ENCODE measurements at places on chromosomes 2 and 18.

DNA sequence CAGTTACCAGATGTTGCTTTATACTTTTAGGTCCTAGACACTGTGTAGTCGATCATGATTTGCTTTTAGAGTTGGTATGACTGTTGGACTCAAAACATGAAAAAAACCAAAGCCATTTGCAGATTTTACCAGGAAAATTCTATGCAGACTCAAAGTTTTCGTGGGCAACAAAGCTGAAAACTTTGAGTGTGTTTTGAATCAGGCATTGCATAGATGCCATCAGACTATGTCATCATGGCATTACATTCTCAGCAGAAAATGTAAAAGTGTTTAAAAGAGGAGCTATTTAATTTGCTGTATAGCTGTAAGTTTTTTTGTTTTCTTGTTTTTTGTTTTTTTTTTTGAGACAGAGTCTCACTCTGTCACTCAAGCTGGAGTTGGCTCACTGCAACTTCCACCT, 43.5 kb upstream of the ELAC1 start:
- no peak for DNase-seq

DNA sequence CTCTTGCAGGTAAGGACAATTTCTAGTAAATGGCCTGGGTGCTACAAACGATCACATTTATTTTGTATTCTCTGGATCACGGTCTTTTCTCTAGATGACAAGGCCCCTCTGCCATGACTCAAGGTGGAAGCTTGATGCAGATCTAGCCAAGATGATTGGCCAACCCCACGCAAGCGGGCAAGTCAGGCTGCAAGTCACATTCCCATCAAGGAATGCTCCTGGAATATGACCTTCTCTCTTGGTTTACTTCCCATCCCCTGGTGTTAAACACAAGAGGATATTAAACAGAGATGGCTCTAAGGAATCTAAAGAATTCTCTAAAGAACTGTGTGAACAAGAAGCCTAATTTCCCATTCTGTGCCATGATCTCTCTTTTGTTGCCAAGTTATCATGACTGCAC, 97.3 kb upstream of the SERPINE2 start:
- DNase-seq, result no peak

- DNase-seq, result no peak
Observed at GRCh38 chr2:11140492-11140891, 14.8 kb upstream of the SLC66A3 start.

DNA sequence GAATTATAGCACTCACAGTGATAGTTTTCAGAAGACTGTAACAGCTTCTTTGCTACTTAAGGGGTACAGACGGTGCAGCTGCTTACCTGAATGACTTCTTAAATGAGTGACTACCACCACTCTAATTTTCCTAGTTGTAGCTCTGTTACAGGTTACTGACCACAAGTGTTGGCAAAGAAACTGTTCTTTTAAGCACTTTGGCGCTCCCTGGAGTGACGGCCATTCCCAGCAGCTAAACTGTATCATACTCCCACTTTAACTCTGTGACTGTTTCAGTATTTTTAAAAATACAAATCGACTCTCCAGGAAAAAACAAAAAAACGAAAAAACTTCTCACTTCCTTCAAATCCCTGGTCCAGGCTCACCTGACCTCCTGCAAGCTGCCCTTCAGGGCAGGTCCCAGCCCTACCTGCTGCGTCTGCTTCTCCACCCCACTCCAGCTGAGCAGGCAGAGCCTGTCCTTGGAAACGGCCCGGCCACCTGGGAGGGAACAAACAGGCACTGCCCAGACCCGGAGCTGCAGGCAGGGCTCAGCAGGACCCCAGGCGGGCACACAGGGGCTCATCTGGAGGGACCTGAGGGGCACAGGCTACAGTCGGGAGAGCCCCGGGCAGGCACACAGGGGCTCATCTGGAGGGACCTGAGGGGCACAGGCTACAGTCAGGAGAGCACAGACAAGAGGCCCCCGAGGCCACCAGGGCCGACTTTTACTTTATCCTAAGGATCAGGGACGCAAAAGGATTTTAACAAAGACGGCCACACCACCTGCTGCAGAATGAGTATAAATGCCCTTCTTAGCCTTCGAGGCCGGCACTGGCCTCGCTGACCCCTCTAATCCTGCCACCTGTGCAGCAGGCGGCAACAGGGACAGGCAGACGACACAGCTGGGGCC, 24.5 kb downstream of the SLC66A2 start:
- DNase-seq, result no peak
